ENCODE measurements at places on chromosomes 2 and 18.

DNA sequence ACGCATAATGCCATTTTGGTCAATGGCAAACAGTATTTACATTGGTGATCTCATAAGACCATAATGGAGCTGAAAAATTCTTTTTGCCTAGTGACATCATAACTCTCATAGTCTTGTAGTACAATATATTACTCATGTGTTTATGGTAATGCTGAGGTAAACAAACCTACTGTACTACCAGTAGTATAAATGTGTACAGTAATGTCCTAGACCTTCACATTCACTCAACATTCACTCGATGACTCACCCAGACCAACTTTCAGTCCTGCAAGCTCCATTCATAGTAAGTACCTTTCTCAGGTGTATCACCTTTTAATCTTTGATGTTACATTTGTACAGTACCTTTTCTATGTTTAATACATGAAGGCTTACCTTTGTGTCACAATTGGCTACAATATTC, 558.2 kb upstream of the PIK3C3 start:
- DNase-seq: no peak

DNA sequence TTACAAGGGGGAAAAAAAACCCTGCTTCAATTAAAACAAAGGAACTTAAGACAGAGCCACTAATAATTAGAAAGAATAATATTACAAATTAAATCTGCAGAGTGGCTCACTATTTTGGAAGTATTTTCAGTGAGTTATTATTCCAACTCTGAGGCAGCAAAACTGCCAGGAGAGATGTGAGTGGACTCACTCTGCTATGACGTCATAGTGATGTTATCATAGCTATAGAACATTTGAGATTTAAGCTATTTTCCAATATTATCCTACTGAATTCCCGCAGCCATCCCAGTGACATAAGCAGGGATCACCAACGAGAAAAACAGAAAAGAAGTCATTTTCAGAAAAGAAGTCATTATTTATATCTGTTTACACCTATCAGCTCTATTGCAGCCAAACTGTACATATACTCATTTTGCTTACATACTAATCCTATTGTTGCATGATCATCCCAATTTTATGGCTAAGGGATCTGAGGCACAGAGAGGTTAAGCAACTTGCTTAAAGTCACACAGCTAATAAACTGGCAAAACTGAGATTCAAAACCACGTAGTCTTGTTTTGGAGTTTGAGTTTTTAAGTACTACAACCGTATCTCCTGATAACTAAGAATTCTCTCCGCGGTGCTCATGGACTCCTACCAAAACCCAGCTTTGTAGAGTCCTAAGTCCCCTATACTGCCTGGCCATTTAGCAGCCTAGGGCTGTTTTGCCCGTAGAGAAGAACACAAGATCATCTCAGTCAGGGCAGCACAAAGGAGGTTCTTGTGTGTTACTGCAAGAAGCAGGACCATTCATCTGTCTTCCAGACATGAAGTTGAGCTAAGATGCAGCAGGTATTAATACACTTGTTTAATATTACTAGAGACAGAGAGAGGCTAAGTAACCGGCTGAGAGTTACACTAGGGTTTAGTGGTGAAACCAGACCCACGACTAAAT, 299.8 kb downstream of the TCF4 start:
- DNase-seq: no peak

- no peak for DNase-seq
These were observed 23.2 kb downstream of the MAP4K4 start for GRCh38 chr2:101720732-101721131.

DNA sequence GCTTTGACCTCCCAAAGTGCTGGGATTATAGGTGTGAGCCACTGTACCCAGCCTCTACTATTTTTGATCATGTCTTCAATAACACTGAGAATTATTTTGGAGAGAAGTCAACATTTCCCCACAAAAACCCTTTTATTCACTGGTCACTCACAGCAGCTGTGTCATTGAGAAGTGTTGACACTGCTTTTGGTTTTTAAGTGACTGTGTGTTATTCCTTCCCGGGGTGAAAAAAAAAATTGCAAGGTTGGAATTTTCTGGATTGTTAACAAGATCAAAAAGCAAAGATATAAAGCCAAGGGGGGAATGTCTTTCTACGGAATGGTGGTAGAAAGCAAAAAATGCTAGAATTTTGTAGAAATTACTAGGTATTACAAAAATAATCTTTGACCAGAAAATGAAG, 61.5 kb downstream of the TANC1 start:
- DNase-seq: no peak

GRCh38 chr2:3651691-3652648, 6.0 kb upstream of the ALLC start:
- DNase-seq: peak; percentile 49

DNA sequence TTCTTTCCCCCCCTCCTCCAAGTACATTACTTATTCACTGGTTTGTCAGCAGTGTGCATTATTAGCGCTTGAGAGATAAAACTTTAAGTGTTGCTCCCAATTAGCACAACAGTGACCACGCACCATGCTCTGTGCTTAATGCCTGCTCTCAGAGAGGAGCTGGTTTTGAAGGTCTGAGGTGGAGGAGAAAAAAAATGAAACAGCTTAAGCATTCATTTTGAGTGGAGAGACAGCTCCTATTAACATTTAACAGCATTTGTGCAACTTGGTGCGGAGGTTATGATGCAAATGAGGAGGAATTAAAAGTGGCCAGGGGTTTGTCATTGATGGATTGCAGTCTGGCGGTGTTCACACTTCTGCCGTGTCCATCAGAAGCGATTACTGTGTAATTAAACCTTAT, 141.8 kb downstream of the FIGN start:
- DNase-seq: no peak

DNA sequence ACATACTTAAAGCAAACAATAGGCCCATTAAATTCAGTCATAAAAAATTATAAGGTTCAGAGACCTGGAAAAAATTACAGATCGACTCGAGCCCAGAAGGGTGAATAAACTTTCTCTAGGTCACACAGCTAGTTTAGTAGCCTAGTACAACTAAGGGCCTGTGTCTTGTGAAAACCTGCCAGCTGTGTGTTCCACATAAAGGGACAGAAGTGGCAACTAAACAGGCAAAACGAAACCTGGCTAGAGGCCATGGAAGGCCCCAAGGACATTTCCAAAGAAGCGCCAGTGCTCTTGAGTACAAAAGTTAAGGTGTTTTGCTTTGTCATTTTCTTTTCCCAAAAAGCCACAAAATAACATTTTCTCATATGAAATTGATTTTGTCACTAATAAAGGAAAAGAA, 164.9 kb downstream of the L3MBTL4 start:
- no peak for DNase-seq

- DNase-seq: no peak
These were observed 296.4 kb upstream of the RND3 start for GRCh38 chr2:150783896-150784295.

DNA sequence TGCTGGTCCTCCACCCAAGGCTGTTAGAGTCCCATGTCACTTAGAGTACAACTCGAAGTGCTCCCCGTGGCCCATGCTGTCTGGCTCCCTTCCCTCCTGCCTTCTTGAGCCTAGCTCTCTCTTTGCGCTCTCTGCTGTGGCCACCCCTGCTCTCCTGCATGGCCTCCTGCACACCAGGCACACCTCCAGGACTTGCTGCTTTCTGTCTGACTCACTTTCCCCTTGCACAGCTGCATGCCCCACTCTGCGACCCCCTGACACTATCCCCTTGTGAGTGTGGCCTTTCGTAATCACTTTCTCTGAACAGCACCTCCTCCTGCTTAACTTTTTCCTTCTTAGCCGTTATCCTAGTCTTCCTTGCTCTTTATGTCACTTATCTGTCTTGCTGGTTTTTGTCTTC, 343.6 kb downstream of the TGIF1 start:
- no peak for DNase-seq

DNA sequence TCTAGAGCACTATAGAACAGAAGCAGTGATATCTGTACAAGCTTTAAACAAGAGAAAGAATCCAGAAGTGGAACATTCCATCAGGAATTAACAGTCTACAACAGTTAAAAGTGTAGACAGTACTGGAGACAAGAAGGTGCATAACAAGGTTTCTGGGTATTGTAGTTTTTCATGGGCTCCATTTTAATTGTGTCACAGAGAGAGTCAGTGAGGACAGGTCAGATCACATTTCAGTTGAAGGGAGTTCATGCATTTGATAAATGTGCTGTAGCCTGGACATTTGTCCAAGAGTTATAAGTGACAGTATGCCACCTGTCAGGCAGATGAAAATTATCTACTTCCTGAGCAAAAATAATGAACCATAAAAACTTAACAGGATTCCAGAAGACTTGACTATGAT, 328.6 kb downstream of the CNTNAP5 start:
- DNase-seq: no peak

DNA sequence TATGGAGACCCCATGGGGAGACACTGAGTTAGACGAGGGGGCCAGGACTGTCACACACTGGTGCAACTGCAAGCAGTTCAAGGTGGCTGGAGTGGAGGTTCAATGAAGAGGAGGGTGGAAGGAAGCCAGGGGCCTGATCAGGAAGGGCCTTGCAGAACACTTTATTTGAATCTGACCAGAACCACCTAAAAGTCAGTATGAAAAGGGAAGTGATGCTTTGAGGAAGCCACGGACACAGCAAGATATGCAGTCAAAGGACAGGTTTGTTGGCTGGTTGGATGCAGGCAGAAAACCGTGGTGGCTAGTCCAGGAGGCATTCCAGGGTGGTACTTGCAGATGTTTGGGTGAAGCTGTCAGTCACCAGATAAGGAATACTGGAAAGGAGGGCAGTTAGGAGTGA, 3.5 kb upstream of the FAM124B start:
- peak; percentile 39 for DNase-seq

DNA sequence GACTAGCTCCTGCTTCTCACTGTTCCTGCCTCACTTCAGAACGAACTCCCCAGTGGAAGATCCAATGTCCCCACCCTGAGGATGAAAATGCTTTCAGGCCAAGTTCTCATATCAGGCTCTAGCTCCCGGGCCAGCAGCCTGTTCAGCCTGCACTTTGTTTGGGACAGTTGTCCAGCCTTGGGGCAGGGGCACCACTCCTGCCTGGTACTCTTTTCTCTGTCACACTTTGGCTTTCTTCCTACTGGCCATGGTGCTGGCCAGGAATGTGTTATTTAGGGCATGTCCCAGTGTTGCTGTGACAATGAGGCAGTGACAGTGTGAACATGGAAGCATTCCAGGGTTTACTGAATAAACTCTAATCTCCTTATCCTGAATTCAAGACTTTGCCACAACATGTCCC, 154.1 kb downstream of the GALNT14 start:
- no peak for DNase-seq

DNA sequence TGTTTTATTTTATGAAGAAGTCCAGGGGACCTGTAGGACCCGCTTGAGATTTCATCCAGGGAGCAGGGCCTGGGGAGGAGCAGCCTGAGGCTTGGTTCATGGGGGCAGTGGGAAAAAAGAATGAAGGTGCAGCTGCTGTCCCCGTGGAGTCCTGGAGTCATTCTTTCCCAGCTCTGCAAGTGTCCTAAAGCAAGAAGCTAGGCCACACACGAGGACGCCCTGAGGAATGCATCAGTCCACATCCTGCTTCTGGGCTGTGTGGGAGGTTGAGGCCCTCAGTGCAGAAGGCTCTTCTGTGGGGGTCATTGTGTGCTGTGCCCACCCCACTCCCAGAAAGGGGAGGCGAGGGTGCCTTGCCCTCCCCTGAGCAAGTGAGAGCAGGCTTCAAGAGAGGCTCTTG, 179.9 kb upstream of the HS6ST1 start:
- DNase-seq: no peak

GRCh38 chr2:64455545-64455944, 1.6 kb downstream of the LGALSL start:
- no peak for DNase-seq

- DNase-seq: no peak
These were observed 170.3 kb upstream of the CXCR4 start for GRCh38 chr2:136288249-136288648.

- DNase-seq: no peak
These were observed 417.6 kb downstream of the LRRTM4 start for GRCh38 chr2:77104554-77104953.

DNA sequence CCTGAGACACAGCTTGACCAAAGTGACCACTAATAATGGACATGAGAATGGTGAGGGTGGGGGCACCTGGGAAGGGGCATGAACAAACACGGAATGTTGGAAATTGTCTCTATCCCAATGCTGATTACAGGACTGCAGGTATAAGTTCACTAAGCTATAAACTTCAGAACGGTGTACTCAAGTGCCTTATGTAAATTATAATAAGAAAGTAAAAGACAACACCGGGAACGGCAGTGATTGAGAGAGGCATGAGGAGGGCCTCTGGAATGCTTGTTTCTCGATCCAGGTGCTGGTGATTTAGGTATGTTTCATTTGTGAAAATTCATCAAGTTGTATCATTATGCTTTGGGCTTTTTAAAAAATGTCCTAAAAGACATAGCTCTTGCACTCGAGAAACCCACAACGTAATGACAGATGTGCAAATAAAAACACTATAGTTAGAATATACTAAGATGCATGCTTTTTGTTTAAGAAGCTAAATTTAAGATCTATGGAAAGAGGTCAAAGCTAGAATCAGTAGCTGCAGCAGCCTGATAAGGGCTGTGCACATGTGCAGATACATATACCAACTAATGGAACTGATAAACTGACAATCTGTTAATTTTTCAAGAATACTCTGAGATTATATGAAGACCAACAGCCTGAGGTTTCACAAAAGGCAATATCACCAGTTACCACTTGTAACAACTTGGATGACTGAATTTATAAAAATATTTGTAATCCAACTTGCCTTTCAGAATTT, 7.6 kb downstream of the HIBCH start:
- no peak for DNase-seq

DNA sequence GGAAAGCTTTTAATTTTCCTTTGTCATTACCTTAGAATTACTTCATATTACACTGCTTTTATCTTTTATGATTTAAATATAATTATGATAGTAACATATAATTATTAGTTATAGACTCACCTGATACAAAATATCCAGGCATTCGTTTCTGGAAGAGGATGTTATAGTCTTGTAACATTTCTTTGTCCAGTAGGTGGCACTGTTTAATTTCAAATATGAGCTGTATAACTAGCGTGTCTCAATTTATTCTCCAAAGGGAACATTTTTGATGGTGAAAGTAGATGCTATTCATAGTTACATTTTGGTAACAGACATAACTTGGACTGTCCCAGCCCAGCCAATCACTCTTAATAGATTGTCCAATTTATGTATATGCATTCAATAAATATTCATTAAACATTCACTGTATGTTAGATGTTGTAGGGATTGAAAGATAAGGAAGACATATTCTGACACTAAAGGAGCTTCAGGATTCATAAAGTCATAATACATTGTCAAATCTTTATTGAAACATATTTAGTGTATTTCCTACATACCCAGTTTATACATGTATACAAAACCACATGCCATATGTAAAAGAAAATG, 19.2 kb downstream of the DAW1 start:
- peak; percentile 13 for DNase-seq

DNA sequence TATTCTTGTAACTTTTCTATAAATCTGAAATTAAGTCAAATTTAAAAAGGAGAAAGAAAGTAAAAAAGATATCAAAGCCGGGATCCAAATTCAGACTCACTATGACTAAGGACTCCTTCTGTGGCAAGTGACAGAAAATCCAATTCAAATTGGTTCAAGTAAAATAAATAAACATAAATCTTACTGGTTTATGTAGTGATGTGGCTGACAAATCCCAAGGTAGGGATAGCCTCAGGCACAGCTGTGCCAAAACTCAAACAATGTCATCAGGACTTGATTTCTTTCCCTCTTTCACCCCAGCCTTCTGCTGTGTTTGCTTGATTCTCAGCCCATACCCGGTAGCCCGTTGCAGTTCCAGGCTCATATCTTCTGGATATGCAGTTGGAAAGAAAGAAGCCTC, 284.6 kb downstream of the SP3 start:
- no peak for DNase-seq

GRCh38 chr2:218334531-218334930, 22.1 kb upstream of the CATIP start:
- no peak for DNase-seq

- no peak for DNase-seq
These were observed 80.2 kb upstream of the PHLPP1 start for GRCh38 chr18:62634979-62635630.

Data from GM12864 (cell line).